AG08395 (cell line): ENCODE measurements at places on chromosomes 13 and 19.

DNA sequence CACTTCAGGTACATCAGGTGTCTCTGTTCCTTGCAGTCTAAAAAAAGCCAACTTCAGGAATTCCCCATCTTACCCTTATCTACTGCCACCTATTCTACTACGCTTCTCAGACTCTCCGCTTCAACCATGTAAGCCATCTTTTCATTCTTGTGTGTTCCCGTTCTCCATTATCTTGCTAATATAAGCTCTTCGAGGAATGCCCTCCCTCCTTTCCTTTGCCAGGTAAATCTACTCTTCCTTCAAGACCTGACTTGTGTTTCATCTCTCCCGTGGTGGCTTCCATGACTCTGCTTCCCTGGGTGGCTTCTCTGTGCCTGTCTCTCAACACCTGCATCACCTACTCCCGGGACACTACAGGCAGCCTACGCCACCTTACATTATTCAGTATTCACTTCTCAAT is 42.3 kb upstream of the MEDAG start:
- DNase-seq: no peak

DNA sequence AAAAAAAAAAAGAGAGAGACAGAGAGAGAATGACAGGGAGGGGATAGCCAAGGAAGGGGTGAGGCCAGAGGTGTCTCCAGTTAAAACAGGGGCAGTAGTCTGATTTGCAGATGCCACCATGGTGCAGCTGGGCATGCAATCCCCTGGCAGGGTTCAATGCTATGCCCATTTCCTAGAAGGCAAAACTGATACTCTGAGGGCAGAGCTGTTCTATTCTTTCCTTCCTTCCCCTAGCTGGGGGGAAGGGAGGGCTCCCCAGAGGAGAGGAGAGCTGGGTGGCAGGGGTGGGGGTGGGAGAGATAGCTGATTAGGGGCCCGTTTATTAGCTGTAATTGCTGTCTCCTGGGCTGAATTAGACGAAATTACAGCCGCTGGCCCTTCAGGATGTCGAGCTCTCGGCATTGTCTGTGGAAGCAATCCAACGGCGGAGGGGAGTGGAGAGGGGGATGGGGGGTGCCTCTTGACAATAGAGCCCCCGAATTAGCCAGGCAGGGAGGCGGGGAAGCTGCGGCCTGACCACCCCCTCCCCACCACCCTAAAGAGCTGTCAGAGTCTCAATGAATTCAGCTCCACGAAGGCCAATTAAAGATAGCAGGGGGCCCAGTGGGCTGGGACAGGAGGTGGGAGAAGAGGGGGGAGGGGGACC is 14.4 kb upstream of the DPP9 start:
- no peak for DNase-seq

- peak; percentile 48 for DNase-seq
These were observed 14.9 kb downstream of the ARID3A start for GRCh38 chr19:940591-941291.

- no peak for DNase-seq
These were observed 17.5 kb downstream of the TMED1 start for GRCh38 chr19:10818301-10819123.

DNA sequence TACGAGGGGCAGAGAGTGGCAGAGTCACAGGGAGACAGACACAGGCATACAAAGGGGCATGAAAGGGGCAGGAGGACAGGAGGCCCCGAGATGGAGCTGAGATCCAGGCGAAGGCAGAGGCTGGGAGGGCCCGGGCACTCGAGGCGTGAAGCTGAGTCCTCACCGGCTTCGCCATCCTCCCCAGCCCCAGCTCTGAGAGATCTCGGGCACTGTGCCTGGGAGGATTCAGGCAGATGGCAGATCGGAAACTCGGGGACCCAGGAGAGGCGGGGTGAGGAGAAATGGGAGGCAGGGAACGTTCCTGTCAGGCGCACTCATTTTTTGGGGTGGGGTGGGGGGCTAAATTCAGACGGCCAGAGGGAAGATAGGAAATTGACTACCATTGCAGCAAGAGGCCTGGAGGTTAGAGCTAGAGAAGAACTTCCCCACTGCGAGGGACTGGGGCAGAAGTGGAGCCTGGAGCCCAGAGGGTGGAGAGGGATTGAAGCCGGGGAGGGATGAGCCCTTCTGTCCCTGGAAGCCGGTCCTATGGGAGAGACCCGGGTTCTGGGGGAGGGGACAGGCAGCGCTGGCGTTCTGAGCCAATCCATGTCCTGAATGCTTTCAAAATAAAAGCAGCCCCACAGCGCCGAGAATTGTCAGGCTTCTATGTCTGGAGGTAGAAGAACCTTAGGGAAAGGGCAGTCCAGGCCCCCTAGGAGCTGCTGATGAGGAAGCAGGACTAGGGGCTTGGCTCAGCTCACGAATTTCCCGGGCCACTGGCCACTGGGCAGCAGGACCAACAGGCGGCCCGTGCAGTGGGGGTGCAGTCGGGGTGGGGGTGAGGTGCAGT is 12.6 kb downstream of the LRRC4B start:
- DNase-seq: no peak

DNA sequence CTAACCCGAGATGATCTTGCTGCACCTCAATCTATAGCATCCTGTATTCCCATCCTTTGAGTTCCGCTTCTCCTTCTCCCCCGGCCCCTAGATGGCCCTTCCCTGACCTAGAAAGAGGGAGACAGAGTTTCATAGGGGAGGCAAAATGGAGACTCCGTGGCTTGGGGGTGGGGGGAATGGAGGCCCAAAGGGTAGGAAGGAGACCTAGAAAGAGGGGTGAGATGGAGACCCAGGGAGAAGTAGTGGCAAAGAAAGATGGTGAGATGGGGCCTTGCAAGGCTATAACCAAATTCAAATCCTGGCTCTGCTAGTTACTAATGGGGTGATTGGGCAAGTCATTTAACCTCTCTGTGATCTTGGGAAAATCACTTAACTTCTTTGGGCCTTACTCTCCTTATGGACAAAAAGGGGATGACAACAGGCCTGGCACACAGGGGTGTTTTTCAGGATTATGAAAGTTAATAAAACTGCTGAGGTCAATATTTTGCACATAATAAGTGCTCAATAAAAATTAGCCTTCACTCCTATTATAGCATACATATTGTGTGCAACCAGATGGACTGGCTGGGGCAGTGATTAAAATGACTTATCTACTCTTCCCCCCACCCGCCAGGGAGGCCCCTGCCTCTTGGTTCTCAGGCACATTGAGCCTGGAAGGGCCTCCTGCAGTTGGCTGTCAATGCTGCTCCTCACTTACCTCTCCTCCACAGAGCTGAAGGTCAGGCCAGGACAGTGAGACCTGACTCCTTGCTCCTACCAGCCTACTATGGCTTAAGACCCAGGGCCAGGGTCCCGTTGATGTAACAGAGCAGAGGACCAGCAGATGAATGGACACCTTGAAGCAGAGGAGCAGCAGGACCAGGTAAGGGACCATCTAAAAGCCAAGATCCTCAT is 633 bp downstream of the SPHK2 start:
- no peak for DNase-seq

- no peak for DNase-seq
These were observed 149.7 kb upstream of the SPACA7 start for GRCh38 chr13:112226320-112227002.
